Left lung (tissue), 14 donors: ENCODE measurements at places on chromosomes 1 and 21. TPM values are rescaled to one million over a fixed set of nuclear protein-coding genes. Genes with fewer than 3 reads are reported as not detected.

FCGR2B gene
- 0.43 TPM for polyA plus RNA-seq

DNA sequence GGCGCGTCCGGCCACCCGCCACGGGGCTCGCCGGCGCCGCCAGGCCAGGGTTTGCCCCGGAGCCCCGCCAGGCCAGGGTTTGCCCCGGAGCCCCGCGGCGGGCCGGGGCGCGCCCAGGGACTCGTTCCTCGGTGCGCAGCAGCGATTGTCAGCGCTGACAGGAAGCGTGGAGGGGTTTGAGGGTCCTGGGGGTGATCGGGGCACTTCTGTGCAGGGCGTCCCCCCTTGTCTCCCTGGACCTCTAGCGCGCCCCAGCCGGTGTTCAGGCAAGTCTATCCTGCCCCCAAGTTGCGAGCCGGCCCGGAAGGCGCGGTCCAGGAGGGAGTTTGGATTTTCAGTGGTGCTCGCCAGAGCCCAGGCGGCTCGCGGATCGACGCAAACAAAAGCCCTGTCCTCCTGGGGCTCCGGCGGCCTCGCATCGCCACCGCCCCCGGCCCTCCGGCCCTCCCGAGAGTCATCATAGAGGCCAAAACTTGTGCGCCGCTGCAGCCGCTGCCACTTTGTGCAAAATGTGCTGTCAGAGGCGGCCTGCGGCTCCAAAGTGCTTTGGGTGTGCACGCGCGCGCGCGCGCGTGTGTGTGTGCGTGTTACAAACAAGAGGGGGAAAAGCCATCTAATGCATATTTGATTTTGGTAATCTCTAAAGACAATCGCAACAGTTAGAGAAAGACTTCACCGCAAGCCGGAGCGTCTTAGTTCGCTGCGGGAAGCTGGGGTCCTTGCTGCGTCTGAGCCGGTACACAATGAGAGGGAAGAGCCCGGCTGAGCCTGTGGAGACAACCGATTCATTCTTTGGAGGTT lies 1.0 kb downstream of the ROR1 start:
- peak; percentile 38 for DNase-seq

DNA sequence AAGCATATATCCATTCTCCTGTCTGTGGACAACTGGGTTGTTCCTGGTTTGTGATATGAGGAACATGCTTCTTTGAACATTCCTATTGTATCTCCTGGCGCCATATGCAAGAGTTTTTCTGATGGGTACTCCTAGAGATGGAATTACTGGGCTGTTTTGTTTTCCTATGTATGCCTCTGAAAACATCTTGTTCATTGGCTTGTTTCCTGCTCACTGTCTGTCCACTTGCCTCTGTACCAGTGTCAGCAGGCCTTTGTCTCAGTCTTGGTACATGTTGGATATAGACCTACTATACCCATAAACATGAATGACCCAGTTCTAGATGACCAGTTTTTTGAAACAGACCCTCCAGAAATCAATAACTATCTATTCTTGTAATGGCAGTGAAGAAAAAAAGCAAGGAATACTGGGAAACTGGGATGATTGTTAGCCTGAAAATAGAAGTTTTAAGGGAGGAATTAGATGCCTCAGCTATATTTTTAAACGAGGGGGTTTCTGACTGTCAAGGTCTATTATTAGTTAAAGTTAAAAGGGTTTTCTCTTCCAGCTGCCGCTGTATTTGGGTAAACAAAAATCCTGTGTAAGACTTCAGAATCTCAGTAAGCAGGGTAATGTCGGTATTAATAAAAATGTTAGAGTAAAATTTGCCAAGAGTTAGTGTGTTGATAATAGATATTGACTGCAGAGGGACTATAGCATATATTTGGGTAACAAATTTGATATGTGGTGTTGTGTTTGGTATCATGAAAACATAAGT lies 103.6 kb downstream of the RYR2 start:
- DNase-seq = no peak

GRCh38 chr21:32022146-32022545 lies 149.3 kb downstream of the HUNK start:
- DNase-seq = no peak

GRCh38 chr1:107840725-107841124 lies 124.3 kb downstream of the VAV3 start:
- no peak for DNase-seq

GRCh38 chr1:238107322-238107721 lies 216.6 kb upstream of the ZP4 start:
- no peak for DNase-seq

- DNase-seq = no peak
These were observed 29.8 kb upstream of the NFIA start for GRCh38 chr1:61052395-61053225.

DNA sequence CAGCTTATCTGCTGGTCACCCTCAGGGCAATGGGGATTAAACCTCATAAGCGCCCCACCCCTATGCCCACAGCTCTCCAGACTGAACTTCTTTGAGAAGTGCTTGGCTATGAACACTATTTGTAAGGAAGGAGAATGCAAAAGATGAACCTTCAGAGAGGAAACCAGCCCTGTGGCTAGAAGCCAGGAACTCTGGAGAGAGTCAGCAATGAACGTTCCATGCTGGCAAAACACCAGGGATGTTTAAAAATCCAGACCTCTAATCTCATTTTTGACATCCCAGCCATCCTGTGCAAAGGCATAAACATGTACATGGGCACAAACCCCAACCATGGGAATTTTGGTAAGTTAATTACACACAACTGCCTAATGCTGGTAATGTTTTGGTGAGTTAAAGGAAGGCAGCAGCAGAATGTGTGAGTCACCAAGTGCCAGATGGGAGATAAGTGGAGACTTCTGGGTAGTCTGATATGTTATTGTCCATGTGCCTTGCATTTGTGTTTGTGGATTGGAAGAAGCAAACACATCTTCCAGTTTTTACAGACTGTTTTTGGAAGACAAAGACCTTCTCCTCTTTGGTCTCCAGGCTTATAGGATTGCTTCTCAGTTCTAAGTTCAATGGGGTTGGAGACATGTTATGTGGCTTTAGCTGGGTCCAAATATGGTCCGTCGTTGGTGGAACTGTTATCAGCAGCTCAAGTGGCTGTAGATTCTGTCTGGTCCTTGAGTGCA lies 174.1 kb upstream of the ETV3 start:
- DNase-seq = no peak

DNA sequence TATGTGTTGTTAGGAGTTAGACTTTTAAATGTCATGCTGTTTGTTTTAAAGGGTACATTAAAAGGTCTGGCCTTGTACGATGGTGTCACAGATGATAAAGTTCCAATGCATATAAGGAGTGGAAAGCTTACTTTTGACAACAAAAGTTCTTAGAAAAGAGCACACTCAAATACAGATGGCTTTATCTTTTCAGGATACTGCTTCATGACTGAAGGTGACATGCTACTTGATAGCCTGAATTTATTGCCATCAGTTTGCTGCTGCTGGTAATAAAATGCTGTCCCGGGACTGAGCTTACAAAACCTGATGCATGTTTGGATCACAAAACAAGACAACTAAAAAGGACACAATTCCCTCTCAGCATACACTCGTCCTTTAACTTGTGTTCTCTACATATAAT lies 84.9 kb downstream of the TTC3 start:
- no peak for DNase-seq

GRCh38 chr21:41133874-41134522 lies 34.0 kb upstream of the BACE2 start:
- DNase-seq = no peak

- peak; percentile 80 for DNase-seq
These were observed 161.1 kb upstream of the COL6A1 start for GRCh38 chr21:45820171-45821091.

IL19 gene
- polyA plus RNA-seq = not detected

DNA sequence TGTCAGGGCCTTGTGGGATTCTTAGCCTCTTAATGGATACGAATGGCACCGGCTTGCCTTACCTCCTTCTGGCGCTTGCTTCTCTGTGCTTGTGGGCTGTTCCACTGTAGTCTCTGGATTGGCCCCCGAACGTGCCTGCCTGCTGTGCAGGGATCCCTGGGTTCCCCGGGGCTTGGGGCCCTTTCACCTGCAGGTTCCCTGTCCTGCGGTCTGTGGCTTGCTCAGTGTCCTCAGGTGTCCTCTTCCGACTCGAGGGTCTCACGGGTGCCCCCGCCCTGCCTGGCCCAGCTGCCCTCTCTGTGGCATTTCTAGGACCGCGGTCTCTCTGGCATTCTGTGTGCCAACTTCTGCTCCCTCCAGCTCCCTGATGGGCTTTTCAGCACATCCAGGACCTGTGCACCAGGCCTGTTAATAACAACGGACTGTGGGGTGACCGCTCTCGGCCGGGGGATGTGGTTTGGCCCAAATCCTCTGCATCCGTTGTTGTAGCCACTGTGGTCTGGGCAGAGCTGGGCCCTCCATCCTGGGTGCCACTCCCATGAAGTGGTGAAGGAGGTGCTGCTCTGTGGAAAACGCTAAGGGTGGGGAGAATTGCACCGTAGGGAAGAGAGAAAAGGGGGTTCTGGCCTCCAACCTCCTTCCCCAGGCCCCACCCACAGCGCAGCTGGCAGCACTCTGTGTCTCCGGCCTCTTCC lies 12.4 kb downstream of the COL18A1 start:
- no peak for DNase-seq

- no peak for DNase-seq
These were observed 75.8 kb downstream of the PGBD5 start for GRCh38 chr1:230350208-230350921.

- no peak for DNase-seq
These were observed 39.6 kb downstream of the MORN1 start for GRCh38 chr1:2351723-2352122.

DNA sequence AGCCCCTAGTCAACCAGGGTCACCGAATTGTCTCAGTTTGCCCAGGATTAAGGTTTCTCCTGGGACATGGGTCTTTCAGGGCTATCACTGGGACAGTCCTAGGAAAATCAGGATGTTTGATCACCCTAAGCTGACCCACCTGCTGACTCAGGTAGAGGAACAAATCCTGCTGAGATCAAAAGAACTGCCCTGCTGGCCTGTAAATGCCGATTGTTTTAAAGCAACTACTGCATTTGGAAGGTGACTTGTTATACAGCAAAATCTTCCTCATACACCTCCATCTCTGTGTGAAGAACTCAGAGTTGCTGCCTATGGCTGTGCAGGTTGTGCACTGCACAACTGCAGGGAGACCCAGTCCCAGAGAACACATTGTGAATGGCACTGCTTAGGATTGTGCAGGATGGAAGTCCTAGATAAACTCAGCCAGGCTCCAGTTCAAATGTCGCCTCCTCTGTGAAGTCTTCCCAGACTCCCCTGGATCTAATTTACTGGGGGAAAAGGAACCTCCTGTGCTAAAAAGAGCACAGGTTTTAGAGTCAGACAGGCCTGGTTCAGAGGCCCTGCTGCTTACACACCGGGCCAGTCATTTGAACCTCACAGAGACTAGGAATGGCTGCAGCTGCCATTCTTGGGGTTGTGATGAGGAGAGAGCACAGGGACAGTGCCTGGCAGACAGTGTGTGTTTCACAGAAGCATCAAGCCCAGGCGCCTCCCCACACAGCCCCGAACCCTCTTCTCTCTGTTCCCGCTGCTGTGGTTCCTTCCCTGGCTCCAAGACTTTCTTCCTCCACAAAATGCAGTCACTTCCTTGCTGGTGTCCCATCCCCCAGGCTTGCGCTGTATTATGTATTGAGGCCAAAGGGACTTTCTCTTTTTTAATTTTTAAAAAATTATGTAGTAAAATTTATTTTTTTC lies 23.2 kb upstream of the LRP8 start:
- DNase-seq = no peak
